ENCODE measurements at places on chromosomes 16 and 17.

- DNase-seq, result no peak
Observed at GRCh38 chr17:7634384-7634783, 4.4 kb downstream of the SHBG start.

- DNase-seq, result no peak
Observed at GRCh38 chr16:69049603-69050375, 55.7 kb upstream of the HAS3 start.

DNA sequence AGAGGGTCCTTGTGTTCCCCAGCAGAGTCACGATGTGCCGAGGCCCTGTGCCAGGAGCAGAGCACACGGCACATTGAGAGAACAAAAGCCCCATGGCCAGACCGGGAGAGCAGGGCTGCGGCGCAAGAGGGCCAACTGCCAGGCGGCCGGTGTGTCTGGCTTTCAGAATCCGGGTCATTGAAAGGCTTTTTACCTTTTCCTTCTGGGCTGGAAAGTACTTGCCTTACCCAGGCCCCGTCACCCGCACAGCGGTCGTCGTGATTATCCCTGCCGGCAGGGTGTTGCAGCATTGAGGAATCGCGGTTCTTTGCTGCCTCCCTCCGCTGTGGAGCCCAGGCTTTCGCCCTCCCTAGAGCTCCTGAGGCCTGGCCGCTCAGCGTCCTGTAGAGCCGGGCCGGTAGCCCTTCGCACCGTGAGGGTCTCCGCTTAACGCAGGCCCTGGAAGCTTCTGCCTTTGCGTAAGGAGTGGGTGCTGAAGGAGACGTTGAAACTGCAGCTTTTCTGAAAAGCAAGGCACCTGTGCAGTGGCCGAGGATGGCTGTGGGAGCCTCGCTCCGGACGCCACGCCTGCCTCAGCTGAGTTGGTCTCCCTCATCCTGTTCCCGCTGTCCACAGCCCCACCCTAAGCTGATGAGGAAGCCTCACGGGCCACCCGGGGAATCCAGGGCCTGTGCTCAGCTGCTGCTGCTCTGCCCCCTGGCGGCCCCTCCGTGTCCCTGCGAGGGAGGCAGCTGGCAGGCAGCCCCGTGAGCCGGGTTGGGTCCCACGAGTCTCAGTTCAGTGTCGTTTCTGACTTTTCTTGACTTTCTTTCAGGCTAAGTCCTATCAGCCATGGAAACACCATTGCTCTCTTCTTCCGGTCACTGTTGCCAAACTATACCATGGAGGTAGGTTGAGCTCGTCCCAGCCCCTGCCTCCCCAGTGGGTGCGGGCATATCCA lies 8.6 kb upstream of the MC1R start:
- peak; percentile 12 for DNase-seq

- no peak for DNase-seq
Observed at GRCh38 chr16:17519101-17519955, 48.6 kb upstream of the XYLT1 start.

- DNase-seq, result no peak
Observed at GRCh38 chr16:65658787-65659220, 536.9 kb upstream of the CDH11 start.

DNA sequence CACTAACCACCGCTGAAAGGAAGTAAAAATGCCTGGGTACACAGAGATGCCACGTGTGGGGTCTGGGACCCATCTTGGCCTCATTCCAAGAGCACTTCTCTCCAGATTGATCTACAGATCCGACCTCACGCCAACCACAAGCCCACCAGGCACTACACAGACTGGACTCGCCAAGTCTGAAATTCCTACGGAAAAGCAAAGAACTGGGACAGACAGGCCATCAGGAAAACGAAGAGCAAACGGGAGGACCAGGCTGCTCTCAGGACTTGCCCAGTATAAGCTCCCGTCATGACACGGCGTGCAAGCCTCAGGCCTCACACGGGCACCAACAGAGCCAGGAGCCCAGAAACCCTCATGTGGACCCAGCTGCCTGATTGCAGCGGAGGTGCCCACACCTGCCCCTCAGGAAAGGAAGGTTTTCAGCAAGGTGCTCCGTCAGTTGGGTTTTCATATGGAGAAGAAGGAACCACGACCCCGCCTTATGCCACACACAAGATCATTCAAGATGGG lies 20.1 kb upstream of the C16orf95 start:
- DNase-seq, result no peak

- DNase-seq, result no peak
Observed at GRCh38 chr16:75097941-75098901, 18.4 kb downstream of the LDHD start.

- DNase-seq, result no peak
Observed at GRCh38 chr17:76432712-76433336, 20.1 kb downstream of the UBE2O start.

GRCh38 chr16:81516478-81517149 lies 72.0 kb downstream of the CMIP start:
- DNase-seq, result no peak

- DNase-seq, result no peak
Observed at GRCh38 chr16:5642436-5642835, 544.8 kb upstream of the EEF2KMT start.

DNA sequence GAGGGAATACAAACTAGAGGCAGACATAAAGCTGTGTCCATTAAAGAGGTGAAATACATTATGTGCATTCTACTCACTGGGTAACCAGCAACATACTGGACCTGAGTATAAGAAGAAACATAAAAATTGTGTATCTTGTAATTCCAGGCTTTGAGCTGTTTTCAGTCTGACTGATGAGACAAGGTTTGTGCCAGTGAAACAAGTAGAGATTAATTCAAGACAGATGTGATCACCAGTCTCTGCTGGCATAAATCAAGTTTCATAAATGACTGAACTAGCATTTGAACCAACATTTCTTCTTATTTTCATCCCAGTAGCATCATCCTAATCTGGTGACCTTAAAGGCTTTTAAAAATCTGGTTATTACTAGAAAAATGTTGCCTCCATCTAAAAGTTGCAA lies 108.8 kb upstream of the RPL38 start:
- DNase-seq, result no peak

- DNase-seq, result no peak
Observed at GRCh38 chr17:8506145-8506544, 70.5 kb downstream of the NDEL1 start.

DNA sequence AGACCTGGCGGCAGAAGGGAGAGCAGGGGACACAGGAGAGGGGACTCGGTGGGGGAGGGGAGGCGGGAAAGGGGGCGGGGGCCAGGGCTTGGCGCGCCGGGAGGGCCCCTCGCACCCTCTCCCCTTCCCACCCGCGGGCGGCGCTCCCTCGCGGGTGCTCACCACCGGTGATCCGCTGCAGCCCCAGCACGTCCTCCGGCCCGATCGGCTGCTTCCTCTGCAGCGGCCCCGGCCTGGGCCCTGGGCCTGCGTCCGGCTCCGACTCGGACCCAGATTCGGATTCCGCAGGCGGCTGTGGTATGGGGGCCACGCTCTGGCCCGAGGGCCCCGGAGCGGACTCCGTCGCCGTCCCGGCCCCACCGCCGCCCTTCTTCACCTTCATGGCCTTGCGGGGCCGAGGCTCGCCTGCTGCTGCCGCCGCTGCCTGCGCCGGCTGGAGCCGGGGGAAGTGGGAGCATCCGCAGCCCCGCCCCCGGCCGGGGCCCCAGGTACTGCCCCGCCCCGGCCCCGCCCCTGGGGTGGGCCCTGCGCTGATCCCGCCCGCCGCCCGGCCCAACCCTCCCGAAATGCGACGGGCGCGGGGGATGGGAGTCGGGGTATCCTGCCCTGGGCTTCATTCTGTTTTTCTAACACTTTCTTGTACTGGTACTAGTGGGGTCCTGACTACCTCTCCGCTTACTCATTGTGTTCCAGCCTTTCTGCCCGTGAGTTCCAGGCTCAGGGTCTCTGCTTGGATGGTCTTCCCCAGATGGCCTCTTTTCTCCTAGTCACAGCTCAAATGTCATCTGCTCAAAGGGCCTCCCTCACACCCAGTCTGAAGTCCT lies at the start of gene UNC119:
TSS of gene UNC119 (minus strand) at position 449 of the 824 bp plus-strand sequence. CDS start at position 382, 67 bp downstream.
- peak; percentile 49 for DNase-seq

GRCh38 chr16:7336742-7337141 lies 4.1 kb downstream of the RBFOX1 start:
- DNase-seq, result no peak

- no peak for DNase-seq
Observed at GRCh38 chr16:7482032-7482431, 149.4 kb downstream of the RBFOX1 start.

DNA sequence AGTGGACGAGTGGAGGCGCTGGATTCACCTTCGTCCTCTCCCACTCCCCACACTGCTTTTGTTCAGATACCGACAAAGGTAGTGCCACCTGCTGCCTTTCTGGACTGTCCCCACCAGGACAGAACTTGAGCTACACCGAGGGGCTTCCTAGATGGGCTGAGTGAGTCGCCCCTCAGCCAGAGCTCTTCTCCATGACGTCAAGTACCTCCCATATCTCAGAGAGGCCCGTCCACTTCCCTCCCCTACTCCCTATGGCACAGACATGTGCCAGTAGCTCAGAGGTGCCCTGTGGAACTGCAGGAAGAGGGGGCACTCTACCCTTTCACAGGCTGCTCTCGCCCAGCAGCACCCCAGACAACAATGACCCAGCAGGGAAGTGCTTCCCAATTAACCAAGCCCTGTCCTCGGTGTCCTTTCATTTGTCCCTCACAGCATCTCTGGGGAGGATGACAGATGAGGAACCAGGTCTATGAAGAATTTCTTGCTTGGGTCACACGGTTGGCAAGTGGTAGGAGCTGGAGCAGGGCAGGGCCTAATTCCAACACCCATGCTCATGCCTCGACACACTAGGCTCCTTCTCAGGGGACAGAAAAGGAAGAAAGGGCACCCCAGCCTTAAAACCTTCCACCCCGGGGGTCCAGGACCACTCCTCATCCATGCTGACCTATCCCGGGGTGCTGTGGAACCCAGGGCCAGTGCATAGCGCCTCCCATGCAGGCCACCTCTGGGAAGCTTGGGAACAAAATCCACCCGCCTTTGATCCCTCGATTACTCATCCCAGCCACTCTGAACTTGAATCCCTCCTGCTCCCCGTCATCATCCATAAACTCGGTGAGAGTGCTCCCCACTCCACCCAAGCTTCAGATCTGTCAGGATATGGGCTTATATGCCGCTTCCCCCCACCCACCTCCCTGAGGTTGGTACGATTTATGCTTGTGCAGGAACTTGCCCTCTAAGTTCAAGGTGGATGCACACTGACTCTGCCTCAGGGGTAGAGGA lies 51.7 kb downstream of the WNT3 start:
- no peak for DNase-seq

- DNase-seq, result no peak
Observed at GRCh38 chr16:1221628-1222552, 3.2 kb downstream of the TPSG1 start.

GRCh38 chr17:18860161-18860972 lies 2.4 kb downstream of the PRPSAP2 start:
- no peak for DNase-seq

DNA sequence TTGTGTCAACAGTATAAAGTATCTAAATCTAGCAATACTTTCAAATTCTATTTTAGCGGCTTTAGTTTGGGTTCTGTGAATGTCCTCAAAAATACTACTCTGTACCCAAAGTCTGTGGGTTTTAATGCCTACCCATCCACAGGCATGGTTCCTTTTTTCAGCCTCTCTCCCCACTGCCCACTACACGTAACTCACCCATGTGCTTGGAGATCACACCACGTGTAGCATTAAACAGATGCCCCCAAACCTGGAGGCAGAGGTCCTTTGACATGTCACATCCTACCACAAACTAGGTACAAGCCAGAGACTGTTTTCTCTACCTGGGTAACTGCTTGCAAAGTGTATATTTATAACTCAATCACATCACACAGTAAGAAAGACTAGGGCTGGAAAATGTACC lies 5.4 kb downstream of the DYNC1LI2 start:
- DNase-seq, result no peak

DNA sequence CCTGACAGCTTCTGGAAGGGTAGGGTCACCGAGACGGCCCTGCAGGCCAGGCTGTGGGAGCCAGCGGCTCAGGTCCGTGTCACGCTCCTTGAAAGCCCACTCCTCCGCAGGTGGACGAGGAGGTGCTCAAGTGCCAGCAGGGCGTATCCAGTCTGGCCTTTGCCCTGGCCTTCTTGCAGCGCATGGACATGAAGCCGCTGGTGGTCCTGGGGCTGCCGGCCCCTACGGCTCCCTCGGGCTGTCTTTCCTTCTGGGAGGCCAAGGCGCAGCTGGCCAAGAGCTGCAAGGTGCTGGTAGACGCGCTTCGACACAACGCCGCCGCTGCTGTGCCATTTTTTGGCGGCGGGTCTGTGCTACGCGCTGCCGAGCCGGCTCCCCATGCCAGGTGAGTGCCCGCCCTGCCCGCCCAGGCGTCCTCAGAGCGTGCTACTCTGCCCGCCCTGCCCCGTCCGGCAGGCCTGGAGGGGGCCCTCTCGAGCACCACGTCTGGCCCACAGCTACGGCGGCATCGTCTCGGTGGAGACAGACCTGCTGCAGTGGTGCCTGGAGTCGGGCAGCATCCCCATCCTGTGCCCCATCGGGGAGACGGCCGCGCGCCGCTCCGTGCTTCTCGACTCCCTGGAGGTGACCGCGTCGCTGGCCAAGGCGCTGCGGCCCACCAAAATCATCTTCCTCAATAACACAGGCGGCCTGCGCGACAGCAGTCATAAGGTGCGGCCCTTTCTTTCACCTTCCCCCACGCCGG lies 1.3 kb downstream of the NAGS start:
- DNase-seq, result no peak

All from NCI-H1048 (cell line).